GM13976 (cell line): ENCODE measurements at places on chromosomes 6 and 20.
A peak's percentile ranks its signal among the peaks of the same experiment; 100 is the strongest.

- no peak for DNase-seq
Observed at GRCh38 chr6:116349216-116349615, 21.5 kb upstream of the DSE start.

- DNase-seq = no peak
Observed at GRCh38 chr20:33192912-33193501, 24.1 kb upstream of the BPIFA3 start.

DNA sequence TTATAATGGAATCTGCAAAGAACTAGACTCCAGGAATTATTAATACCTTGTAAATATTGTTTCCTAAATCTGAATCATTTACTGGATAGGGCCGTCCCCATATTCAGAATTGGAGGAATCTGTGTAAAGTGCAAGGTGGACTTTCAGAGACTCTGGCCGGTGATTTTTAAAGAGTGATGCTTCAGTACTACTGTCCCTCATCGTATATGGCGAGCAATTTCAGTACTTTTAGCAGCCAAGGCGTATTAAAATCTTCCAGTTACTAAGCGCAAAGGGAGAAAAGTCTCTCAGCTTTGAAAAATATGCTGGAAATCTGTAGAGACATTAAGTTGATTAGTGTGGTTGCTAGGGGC lies 483 bp downstream of the SMIM26 start:
- DNase-seq = peak; percentile 37

DNA sequence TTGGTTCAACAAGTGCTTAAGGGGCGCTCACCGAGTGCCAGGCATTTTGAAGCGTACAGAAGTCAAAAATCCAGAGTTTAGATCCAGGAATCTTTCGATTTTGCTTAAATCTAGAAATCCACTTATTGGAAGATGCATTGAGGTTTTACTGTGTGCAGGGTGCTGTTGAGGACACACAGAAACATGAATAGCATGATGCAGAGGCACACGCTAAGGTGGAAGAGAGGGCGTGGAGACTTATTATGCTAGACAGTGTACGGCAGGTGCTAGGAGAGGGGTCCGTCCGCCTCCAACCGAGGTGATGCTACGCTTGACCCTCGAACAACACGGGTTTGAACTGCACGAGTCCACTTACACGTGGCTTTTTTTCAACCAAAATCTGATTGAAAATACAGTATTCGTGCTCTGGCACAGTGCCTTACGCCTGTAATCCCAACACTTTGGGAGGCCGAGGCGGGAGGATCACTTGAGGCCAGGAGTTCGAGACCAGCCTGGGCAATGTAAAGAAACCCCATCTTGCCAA lies 1.0 kb upstream of the KIF13A start:
- DNase-seq = no peak

- peak; percentile 60 for DNase-seq
Observed at GRCh38 chr20:51966296-51966971, 164.1 kb upstream of the SALL4 start.

GRCh38 chr20:34922654-34923381 lies 32.8 kb downstream of the GSS start:
- no peak for DNase-seq
